Stimulated activated CD4-positive, alpha-beta T cell treated with anti-CD3 and anti-CD28 coated beads, Interleukin-12 subunit alpha, Interleukin-12 subunit beta, amount 100 ng/mL, for 24 hours (primary cell): ENCODE measurements at places on chromosomes 11 and 22.

DNA sequence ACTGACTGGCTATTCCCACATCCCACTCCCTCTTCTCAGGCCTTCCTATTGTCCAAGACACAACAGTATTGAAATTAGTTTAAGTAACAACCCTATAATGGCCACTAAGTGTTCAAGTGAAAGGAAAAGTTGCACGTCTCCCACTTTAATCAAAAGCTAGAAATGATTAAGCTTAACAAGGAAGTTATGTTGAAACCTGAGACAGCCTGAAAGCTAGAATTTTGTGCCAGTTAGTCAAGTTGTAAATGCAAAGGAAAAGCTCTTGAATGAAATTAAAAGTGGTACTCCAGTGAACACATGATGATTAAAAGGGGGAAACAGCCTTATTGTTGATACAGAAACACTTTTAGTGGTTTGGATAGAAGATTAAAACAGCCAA lies 332.7 kb downstream of the CASP12 start:
- DNase-seq, result no peak

GRCh38 chr22:35988030-35988429 lies 40.6 kb downstream of the RBFOX2 start:
- no peak for DNase-seq

GRCh38 chr11:72613977-72614376 lies 60.2 kb downstream of the PDE2A start:
- DNase-seq, result no peak

DNA sequence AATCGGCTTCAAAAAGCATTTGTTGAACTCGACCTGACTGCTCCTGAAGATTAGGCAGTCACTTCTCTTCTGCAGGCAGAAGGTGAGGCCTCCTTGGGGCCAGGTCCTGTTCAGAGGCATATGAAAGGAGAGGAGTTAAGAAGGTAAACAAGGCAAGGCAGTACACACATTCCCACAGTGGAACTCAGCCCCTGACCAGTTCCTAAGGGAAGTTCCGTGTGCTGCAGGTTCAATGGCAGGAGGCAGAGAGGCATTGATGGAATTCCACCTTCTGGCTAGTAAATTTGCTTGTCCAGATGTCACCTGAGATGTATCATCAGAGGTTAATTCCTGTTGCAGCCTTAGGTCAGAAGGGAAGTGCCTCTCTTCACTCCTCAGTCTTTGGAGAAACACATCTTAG lies 337.0 kb upstream of the MTNR1B start:
- no peak for DNase-seq

- DNase-seq, result no peak
Observed at GRCh38 chr22:17266251-17266971, 47.2 kb upstream of the ADA2 start.

- no peak for DNase-seq
Observed at GRCh38 chr11:86818462-86819192, 18.3 kb downstream of the PRSS23 start.

GRCh38 chr11:55661901-55662300 lies at the start of gene OR4C6:
OR4C6 (plus strand) TSS chr11:55662201; CDS start chr11:55665167, 2,966 bp downstream.
- no peak for DNase-seq

DNA sequence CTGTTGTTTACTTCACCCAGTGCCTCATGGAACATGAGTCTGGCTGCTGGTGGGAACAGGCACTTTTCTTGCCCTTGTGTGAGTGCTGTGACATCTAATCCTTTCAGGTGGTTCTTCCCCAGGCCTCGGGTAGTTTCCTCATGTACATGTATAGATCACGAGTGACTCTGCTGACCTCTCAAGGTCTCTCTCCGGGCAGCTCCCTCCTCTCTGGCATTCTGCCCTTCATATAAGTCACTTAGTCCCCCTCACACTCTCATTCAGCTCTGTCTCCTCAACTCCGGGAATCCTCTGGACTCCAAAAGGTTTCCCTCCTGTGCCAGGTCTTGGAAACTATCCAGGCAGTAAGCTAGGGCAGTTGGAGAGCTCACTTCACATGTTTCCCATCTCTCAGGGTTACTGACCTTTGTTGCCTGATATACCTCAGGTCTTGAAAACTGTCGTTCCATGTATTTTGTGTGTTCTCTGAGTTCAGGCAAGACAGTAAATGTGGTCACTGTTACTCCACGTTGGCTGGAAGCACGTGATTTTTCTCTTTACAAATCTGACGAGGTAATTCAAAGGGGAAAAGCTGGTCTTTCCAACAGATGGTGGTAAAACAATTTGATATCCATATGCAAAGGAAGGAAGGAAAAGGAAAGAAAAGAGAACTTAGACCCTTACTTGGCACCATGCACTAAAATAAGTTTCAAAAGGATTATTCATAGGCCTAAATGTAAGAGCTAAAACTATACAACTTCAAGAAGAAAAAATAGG lies 40.5 kb upstream of the PITPNB start:
- DNase-seq, result no peak

DNA sequence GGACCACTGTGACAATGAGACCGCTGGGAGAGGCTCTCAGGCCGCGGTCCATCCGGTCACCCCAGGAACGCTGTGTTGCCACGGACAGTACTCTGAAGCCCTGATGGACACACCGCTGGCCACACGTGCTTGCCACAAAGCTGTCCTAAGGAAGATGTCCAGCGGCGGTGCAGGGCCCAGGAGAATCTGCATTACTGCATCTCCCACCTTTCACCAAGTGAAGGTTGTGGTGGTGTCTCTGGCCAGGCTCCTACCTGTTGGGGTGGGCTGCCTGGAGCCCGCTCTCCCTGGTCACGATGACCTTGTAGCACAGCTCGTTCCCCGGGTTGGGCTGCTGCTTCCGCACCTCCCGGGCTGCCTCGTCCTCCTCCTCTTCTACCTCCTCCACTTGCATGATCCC lies 4.2 kb downstream of the TTLL12 start:
- no peak for DNase-seq

DNA sequence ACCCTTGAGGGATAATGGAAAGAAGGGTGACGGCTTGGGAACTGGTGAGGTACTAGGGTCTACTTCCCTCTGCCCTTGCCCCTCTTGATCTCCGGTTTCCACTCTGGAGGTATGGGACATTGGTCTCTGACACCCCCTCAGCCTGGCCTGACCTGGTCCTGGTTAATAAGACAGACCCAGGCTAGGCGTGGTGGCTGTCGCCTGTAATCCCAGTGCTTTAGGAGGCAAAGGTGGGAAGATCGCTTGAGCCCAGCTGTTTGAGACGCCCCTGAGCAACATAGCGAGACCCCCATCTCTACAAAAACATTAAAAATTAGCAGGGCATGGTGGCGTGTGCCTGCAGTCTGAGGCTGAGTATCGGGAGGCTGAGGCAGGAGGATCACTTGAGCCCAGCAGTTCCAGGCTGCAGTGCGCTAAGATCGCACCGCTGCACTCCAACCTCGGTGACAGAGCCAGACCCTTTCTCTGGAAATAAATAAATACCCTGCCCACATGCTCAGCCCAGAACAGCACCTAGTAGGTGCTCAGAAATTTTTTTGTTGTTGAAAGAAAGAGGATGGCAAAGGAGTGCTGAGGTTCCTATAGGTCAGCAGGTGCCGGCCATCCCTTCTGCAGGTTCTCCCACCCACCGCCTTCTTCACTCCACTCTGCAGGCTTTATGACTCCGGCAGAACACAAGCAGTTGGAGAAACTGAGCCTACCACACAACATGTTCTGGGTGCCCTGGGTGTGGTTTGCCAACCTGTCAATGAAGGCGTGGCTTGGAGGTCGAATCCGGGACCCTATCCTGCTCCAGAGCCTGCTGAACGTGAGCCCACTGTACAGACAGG lies 6.3 kb downstream of the BEST1 start:
- no peak for DNase-seq

GRCh38 chr11:9530901-9531625 lies 42.4 kb upstream of the WEE1 start:
- DNase-seq, result no peak

GRCh38 chr11:2406451-2406850 lies 5.9 kb downstream of the TSSC4 start:
- no peak for DNase-seq

DNA sequence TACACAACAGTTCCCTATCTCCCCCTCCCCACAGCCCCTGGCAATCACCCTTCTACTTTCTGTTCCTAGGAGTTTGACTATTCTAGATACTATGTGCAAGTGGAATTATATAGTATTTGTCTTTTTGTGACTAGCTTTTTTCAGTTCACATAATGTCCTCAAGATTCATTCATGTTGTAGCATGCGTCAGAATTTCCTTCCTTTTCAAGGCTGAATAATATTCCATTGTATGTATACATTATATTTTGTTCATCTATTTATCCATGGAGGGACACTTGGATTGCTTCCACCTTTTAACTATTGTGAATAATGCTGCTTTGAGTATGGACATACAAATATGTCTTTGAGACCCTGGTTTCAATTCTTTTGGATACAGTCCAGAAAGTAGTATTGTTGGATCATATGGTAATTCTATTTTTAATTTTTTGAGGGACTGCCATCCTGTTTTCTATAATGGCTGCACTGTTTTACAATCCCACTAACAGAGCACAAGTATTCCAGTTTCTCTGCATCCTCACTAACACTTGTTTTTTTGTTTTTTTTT lies 128.8 kb downstream of the ARHGAP42 start:
- no peak for DNase-seq

- DNase-seq, result no peak
Observed at GRCh38 chr11:70650075-70650909, 252.0 kb downstream of the CTTN start.

- DNase-seq, result no peak
Observed at GRCh38 chr22:31127181-31127772, 4.5 kb downstream of the INPP5J start.
